ENCODE measurements at places on chromosomes 12 and 14.

DNA sequence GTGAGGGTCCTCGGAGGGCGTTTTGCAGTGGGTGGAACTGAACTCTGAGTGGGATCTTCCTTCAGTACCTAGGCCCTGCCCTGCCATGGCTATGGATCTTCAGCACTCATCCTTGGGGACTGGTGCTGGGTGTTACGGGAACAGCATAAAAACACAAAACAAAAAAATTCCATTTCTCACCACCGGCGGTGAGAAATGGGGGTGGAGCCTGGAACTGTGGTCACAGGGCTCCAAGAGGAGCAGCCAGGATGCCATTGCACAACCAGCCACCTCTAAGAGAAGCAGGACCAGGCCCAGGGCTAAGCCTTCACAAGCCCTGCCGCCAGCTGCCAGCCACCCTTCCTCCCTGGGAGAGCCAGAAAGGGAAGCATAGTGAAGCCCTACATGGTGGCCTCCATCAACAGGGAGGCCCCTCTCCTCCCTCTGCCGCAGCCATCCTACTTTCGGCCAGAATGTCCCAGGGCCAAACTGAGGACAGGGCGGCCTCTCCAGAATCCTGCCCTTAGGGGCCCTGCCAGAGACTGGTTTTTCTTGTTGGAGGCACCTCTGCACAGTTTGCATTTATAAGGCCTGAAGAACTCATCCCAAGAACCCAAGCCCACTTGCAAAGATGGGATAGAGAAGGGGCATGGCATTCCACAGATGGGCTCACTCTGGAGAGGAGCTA lies 76.5 kb downstream of the VCPKMT start:
- DNase-seq = no peak

GRCh38 chr14:55277972-55278740 lies 6.9 kb downstream of the FBXO34 start:
- no peak for DNase-seq

DNA sequence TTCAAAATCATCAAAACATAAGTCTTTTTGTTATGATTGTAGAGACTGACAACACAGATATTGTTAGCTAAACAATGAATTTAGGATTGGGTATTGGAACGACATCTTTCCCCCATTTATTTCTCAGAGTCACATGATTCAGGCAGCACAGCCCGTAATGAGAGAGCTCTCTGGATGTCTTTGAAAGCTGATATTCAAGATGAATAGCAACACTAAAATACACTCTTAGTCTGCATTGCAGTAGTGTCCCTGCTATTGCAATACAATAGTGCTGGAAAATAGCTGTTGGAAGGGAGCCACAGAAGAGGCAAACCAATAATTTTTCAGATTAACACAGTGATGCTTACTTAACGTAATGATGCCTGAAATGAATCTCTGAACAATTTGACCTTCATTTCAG lies 9.9 kb downstream of the GTSF1 start:
- DNase-seq = no peak

- DNase-seq = no peak
Measured at GRCh38 chr12:68122236-68122920, 37.2 kb downstream of the IFNG start.

DNA sequence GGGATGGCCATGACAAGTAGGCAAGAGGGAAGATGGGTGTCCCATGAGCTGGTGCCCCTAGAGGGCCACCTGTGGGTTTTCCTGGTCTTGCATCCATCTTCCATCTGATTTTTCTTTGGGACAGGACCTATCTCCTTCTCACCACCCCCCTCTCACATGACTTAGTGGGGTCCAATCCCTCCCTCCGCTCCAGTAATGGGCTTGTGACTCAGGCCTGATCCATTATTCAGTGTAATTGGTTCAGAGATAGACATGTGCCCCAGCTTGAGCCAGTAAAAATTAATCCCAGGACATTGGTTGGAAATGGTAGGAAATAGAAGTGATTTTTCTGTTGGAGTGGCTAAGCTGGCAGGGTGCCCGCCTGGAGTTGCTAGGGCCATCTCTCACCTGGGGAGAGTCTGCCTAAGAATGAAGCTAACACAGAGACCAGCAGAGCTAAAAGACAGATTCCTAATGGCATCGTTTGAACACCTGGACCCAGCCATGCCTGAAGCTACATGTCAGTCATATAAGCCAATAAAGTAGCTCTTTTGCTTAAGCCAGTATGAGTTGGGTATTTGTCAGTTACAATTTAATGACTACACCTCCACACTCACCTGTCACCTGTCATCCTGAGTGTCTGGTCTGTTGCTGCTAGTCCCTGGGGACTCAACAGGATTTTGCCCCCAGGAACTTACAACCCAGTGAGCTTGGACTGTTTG lies 14.7 kb downstream of the RASAL1 start:
- DNase-seq = no peak

DNA sequence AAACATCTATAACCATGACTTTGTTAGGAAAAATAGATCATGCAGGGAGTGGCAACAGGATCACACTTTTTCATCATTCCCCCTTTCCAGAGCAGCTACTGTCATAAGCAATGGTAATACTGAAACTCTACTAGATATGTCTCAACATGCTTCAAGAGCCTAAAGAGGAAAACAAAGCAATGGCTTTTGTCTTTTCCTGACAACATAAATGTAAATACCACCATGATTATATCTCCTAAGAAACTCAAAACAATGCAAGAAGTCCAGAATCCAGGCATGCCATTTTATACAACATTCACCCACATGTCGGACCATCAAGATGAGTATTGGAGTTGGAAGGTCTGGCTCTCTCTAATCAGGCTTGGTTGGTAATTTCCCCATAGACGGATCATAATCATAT lies 78.7 kb downstream of the KIF21A start:
- no peak for DNase-seq

GRCh38 chr12:87329076-87329863 lies 699.9 kb downstream of the C12orf50 start:
- no peak for DNase-seq

- DNase-seq = no peak
Measured at GRCh38 chr14:101017209-101017608, 113.7 kb upstream of the RTL1 start.

DNA sequence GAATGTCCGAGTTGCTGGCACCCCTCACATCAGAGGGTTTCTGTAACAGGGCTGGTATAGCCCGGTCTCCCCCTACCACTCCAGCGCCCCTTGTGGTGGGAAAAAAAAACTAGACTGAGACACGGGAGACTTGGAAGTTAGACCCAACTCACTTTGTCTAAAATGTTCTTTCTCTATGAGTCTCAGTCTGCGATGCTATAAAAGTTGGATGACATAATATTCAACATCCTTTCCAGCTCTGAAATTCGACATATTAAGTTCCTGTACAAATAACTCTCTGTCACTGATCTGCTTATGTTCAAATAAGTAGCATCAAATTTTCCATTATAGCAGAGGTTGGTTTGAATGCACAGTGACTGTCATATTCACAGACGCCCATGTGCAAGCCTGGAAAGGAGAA lies 25.7 kb upstream of the TC2N start:
- DNase-seq = no peak

GRCh38 chr14:95049952-95050351 lies 107.4 kb downstream of the DICER1 start:
- DNase-seq = no peak

- no peak for DNase-seq
Measured at GRCh38 chr14:56137849-56138248, 19.6 kb downstream of the PELI2 start.

GRCh38 chr12:59689776-59690175 lies 93.9 kb downstream of the SLC16A7 start:
- no peak for DNase-seq

DNA sequence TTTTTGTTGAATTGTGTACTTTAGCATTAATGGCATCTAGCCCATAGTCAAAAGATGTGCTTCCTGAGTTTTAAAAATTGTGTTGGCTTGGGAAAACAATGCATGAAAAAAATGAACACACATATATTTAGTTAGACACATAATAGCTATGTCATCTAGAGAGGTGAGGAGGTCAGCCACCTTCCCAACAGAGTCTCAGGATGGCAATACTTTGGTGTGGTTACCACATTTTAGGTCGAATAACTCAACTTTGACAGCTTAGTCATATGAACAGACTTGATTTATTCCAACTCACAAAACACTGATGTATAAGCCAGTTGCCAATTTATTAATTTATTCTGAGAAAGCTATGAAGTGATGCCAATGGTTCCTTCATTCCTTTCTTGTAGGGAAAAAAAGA lies 114.0 kb downstream of the ETNK1 start:
- DNase-seq = no peak

DNA sequence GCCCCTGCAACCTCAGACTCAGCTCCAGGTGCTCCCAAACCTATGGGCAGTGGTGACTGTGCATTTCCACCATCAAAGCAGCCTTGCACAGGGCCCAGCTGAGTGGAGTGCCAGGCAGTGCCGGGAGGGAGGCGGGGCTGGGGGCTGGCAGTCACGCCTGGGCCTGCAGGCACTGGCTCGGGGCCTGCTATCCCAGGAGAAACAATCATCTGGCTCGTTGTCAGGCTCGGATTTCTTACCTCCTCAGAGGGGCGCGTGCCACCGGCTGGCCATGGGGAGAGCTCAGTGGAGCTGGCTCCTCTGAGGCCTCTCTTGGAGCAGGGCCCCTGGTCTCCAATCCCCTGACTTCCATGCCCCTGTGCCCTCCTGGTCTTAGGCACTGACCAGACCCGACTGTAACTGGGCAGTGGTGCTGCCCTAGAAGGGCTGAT lies 20.2 kb upstream of the PPP1R13B start:
- no peak for DNase-seq

- no peak for DNase-seq
Measured at GRCh38 chr12:24534622-24535021, 414.3 kb downstream of the BCAT1 start.

DNA sequence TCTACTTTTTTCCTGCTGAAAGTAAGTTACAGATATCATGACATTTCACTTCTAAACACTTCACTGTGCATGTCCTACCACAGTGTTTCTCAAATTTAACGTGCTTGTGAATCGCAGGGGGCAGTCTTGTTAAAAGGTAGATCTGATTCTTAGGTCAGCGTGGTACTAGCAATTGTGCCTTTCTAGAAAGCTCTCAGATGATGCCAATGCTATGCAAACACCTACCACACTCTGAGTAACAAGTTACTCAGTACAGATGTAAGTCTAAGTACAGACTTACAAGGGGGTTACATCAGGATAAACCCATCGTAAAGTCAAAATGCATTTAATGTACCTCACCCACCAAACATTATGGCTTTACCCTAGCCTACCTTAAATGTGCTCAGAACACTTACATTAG lies 22.4 kb downstream of the TM7SF3 start:
- no peak for DNase-seq

DNA sequence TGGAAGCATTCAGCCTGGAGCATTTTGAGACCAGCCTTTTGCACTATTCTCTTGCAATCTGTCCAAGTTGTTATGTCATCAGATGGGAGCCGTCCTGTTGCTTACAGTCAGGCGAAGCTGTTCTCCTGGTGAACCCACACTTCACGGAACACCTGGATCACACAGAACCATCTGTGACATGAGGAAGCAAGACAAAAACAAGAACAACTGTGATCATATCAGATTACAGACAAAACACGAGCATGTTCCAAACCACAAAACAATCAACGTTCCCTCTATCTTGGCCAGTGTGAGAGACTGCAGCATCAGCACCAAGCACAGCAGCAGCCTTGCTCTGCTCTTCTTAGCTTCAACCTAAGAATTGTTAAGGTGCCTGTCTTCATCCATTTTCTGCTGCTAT lies 180.5 kb upstream of the SFSWAP start:
- DNase-seq = no peak

DNA sequence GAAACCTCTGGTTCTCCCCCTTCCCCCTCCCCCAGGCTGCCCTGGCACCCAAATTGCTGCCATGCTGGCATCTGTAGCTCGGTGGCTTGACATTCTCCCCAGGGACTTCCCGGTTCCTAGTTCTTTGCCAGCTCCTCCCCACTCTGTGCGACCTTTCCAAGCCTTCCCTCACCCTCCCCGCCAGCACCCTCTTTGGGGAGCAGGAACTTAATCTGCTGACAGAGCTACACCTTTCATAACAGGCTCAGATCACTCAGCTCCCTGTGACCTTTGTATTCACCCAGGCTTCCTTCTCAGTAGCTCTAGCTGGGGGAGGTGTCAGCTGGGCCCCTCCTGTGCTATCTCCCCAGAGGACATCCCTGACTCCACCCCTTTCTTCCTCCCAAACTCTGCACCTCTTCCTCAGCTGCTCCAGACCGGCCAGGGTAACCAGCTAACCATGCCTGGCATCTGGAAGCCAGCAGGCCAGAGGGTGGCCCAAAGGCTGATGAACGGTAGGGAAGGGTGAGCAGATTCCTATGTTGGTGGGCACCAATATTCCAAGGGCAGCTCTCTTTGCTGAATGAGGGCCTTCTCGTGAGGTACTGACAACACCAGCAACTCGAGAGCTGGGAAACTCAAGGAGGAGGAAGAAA lies 1.8 kb upstream of the COX14 start:
- DNase-seq = peak; percentile 80

GRCh38 chr12:7645395-7646177 lies 20.1 kb downstream of the APOBEC1 start:
- no peak for DNase-seq

DNA sequence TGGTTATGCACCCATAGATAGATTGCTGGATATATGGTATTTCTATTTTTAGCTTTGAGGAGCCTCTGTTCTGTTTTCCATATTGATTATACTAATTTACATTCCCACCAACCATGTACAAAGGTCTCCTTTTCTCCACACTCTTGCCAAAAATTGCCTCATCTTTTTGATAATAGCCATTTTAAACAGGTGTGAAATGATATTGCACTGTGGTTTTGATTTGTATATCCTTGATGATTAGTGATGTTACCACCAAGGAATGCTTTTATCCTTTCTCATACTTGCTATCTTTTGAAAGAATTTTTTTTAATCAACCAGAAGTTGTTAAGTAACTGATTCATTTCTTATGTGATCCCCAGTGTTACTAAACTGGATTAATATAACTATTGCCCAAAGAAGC lies 60.0 kb downstream of the BBS10 start:
- DNase-seq = no peak

- DNase-seq = no peak
Measured at GRCh38 chr14:88351966-88352691, 29.1 kb upstream of the KCNK10 start.

DNA sequence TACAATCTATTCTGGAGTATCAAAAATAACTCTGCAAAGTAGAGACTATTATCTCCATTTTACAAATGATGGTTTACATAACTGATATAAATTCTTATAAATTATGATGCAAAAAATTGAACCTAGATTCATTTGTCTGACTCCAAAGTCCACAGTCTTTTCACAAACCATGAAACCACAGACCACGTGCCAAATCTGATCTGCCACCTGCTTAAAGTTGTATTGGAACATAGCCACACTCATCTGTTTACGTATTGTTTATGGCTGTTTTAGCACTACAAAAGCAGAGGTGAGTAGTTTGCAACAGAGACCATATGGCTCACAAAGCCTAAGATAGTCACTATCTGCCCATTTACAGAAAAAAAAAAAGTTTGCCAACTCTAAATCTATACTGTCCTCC lies 105.3 kb downstream of the KCNH5 start:
- DNase-seq = no peak

- DNase-seq = no peak
Measured at GRCh38 chr12:67618303-67618702, 30.2 kb upstream of the DYRK2 start.

GRCh38 chr12:5369298-5369697 lies 62.6 kb upstream of the NTF3 start:
- DNase-seq = no peak

GRCh38 chr14:60721326-60722106 lies 2.6 kb downstream of the SIX4 start:
- DNase-seq = peak; percentile 73

- DNase-seq = no peak
Measured at GRCh38 chr14:58281969-58282368, 16.4 kb upstream of the ARID4A start.

- DNase-seq = no peak
Measured at GRCh38 chr12:64706306-64706705, 52.9 kb downstream of the GNS start.

All from coronary artery (tissue), 2 donors.